ENCODE measurements at places on chromosomes 11 and 22.

DNA sequence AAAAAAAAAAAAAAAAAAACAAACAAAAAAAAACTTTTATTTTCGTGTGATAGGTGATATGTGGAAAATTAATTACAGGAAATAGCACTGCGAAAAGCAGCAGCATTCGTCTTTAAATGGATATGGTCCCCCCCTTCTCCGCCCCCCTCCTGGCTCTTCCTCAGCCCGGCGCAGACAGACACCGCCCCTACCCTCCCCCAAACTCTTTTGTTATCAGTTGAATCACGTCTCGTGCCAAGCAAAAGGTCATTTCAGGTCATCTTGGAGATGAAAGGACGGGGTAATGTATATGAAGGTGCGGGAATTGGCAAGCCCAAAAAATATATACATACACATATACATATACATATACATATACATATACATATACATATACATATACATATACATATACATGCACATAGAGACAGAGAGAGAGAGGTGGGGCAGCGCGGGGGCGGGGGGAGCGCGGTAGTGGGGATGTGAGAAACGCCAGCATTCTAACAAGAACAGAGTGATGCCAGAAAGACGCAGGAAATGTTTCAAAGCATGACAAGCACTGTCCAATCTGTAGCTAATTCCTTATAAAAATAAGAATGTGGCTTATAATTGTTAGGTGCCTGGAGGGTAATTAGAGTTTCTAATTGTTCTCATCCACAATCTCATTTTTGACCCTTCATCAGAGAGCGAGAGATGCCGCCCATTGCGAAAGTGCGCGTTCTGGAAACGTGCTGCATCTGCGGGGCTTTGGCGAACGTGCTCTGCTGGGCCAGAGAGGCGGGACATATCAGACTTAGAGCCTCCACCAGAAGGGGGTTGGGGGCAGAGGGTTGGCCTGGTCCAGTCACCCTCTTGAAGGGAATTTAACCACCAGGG, 214.5 kb upstream of the UBASH3B start:
- no peak for DNase-seq

DNA sequence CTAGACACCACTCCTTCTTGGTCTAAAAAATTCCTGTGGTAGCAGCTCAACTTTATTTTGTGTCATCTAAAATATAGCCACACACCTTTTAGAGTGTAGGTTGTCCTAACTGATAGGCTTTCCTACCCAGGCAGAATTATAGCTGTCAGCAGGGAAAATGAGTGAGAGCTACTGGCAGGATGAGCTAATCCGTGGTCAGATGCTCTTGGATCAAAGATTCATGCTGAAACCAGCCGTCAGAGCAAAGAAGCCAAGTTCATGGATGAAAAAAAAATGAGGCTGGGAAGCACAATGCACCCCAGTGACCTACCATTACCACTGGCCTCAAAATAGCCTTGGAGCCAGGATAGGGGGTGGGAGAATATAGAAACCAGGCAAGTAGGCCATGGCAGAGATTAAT, 113.1 kb upstream of the BLID start:
- DNase-seq, result no peak

- no peak for DNase-seq
Observed at GRCh38 chr22:32044477-32044876, 1.4 kb downstream of the SLC5A1 start.

GRCh38 chr11:27331981-27332380, 31.0 kb downstream of the CCDC34 start:
- no peak for DNase-seq

DNA sequence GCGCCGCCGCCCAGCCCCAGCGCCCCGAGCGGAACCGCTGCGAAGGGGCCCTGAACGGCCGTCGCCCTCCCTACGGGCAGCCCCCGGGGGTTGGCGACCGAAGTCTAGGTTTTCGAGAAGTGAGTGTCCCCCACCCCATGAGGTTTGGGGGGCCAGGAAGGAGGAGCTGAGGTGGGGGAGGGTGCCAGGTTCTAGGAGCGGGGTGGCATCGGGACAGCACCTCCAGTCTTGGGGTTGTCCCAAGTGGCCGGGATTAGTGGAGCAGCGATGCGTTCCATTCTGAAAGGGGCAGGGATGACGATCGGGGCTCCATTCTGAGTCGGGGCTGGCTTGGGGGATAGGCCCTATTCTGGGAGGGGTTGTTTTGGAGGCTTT, 408 bp downstream of the PPP2R5B start:
- DNase-seq, result no peak

- DNase-seq, result no peak
Observed at GRCh38 chr11:109320595-109320994, 101.4 kb upstream of the C11orf87 start.

GRCh38 chr11:122069707-122070360, 46.2 kb downstream of the BLID start:
- DNase-seq, result peak; percentile 45

DNA sequence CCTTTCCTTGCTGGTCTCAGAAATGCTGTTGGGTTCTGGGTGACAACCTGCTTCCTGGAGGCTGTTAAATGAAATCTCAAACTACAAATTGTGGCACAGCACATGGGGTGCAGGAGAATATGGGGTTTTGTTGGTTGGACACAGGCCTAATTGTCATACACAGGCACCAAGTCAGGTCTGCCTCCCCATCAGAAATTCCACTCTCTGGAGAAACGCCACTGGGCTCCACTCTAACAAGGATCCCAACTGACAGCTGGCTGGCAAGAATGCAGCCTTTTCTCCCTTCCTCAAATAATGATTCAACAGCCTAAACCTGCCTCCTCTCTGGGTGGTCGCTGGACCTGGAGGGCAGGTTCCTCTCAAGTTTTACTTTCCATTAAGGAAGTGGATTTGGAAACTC, 177.8 kb upstream of the NARS2 start:
- no peak for DNase-seq

DNA sequence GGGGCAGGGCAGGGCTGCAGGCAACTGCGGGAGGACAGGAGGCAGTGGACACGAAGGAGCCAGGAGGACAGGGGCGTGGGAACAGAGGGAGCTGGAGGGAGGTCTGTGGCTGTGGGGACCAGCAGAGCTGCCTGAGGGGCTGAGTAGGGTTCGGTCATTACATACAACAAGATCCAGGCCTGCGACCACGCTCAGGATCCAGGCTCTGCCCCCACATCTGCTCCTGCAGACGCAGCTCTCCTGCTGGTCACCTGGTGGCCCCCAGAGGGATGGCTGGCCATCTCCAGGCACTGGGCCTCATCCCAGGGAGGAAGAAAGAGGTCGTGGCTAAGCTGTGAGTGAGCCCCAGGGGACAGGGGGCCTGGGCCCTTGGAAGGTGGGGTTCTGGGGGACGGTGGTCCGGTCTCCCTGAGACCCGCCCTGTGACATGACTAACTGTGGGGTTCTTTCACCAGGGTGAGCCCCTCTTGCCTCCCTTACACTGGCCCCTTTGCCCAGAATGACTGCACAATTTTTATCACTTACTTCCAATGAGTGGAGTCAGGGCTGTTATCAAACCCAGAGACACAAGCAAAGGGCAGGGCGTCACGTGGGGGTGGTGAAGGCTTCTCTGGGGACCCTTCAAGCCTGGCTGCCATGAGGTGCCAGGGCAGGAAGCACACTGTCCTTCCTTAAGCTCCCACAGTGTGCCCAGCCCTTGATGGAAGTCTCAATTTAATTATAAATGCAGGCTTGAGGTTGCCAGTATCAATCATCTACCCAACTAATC, 6.7 kb upstream of the APOBEC3A start:
- DNase-seq, result no peak

GRCh38 chr11:107785401-107785800, 73.2 kb downstream of the SLC35F2 start:
- no peak for DNase-seq

GRCh38 chr11:10862446-10862845, 4.6 kb upstream of the ZBED5 start:
- no peak for DNase-seq

Measured in thymus (tissue), 14 donors.